PC-9 (cell line): ENCODE measurements at places on chromosomes 16 and 17. TPM values are rescaled to one million over a fixed set of nuclear protein-coding genes. Genes with fewer than 3 reads are reported as not detected.
A peak's percentile ranks its signal among the peaks of the same experiment; 100 is the strongest.

Gene ARL4D
- 8.8 and 11.6 TPM in 2 replicates for total RNA-seq

Gene ENGASE
- 15.7 and 19.5 TPM in 2 replicates for total RNA-seq

Gene TMC5
- total RNA-seq: 22.1 and 52.5 TPM in 2 replicates

Gene CA7
- not detected in 2 replicates for total RNA-seq

Gene SLC52A1
- 0.28 and 0.48 TPM in 2 replicates for total RNA-seq

Gene ANKRD40CL
- total RNA-seq: not detected in 2 replicates

Gene TMEM106A
- total RNA-seq: 8.3 and 8.6 TPM in 2 replicates

- DNase-seq: no peak
Observed at GRCh38 chr17:61955619-61956018, 27.8 kb upstream of the INTS2 start.

GRCh38 chr16:57743458-57743857, 7.9 kb downstream of the KATNB1 start:
- DNase-seq: no peak

- DNase-seq: no peak
Observed at GRCh38 chr17:12917399-12917798, 100.4 kb downstream of the ELAC2 start.

- DNase-seq: no peak
Observed at GRCh38 chr17:64085650-64086005, 44.3 kb downstream of the ERN1 start.

- DNase-seq: no peak
Observed at GRCh38 chr17:55437159-55437605, 15.5 kb upstream of the MMD start.

DNA sequence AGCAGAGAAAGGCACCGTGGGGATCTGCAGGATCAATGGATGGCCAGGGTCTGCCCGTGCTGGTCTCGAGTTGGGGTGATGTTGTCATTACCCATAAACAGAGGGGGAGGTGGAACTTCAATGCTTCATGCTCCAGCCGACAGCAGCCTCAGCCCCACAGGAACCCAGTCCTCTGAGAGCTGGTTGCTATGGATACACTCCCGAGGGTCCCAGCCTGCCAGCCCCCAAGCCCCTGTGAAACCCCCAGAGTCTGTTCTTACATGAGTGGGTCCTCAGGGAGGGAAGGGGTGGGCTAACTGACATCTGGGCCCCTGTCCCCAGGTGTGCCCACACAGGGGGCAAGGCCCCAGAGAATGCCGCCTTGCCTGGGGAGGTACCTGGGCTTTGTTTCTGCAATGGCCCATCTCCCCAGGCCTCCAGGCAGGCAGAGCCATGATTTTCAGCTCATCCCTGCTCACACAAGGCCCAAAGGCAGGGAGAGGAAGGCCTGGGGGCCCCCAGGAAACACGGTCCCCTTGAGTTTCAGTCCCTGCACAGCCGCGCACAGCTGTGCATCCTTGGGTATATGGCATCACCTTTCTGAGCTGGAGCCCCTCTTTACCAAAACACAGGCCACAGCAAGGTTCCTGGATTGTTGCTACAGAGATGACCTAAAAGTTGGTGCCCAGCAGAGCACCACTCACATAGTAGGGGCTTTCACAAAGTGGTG, 223.7 kb downstream of the ZNF423 start:
- DNase-seq: no peak

GRCh38 chr16:50372611-50373344, 4.0 kb upstream of the BRD7 start:
- no peak for DNase-seq

- no peak for DNase-seq
Observed at GRCh38 chr16:457732-458400, 32.4 kb downstream of the RAB11FIP3 start.

DNA sequence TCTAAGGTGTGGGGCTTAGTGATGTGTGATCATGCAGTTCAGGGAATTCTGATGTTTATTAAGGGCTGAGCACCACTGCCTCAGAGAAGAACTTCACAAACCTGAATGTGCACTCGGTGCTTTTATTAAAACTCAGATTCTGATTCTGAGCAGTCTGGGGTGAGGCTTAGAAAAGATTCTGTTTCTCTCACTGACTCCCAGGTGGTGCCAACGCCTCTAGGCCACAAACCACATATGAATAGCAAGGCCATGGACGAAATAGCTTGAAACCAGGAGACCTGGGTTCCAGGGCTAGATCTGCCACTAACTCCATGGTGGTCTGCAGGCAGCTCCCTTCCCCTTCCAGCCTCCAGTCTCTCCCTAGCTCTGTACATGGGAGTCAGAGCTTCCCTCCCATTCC, 169.1 kb downstream of the HS3ST3B1 start:
- DNase-seq: no peak

DNA sequence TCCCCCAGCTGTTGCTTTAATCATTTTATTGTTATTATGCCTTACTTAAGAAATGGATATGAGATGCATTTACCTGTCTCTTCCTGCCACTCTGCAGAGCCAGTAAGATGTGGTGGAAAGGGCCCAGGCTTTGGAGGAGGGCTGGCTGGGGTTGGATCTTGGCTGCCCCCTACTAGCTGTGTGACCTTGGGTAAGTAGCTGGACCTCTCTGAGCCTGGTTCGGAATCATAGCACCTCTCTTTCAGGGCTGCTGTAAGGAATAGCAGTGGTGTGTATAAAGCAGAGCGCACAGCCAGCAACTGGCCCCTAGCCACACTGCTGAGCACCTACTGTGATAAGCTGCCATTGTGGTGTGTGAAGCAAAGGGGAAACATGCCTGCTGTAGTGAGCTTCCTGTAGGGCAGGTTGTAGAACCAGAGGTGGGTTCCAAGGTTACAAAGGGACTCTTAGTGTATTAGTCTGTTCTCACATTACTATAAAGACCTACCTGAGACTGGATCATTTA, 23.9 kb downstream of the MAPT start:
- no peak for DNase-seq

DNA sequence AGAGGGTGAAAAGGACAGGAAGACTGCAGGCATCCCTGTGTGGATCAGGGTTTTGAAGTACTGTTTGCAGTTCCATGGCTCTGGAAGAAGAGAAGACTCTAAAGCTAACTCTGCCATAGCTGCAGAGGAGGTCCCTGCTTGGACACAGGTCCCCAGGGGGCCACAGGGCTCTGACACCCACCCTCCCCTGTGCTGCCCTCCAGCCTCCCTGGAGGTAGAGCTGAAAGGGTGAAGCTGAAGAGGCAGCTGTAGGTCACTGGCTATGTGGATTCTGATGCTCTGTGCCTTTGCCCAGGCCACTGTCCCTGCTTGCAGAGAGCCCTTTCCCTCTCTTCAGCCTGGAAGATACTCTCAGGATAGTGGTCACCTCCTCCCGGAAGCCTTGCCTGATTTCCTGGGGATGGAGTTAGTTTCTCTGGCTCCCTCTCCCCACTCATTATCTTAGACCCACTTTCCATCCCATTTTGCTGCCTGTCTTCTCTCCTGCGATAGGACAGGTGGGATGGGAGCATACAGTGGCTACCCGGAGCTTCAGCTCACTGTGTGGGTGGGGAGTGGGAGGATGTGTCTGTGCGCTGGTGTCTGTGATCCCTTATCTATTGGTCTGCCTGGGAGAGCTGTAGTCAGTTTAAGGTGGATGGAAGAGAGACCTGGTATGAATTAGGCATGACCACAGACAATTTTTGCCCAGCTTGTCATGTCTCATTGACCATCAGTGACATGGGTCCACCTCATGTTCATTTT, 89.8 kb upstream of the TMEM97 start:
- no peak for DNase-seq

DNA sequence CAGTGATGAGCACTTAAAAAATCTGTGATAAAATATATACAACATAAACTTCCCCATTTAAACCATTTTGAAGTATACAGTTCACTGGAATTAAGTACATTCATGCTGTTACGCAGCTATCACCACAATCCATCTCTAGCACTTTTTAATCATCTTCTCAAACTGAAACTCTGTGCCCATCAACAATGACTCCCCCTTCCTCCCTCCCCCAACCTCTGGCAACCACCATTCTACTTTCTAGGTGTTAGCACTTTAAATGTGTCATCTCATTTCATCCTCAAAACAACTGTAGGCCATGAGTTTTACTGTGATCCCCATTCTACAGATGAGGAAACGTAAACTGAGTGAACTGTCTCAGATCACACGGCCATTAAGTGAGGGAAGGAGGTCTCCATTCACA, 13.8 kb upstream of the TMEM98 start:
- DNase-seq: no peak

DNA sequence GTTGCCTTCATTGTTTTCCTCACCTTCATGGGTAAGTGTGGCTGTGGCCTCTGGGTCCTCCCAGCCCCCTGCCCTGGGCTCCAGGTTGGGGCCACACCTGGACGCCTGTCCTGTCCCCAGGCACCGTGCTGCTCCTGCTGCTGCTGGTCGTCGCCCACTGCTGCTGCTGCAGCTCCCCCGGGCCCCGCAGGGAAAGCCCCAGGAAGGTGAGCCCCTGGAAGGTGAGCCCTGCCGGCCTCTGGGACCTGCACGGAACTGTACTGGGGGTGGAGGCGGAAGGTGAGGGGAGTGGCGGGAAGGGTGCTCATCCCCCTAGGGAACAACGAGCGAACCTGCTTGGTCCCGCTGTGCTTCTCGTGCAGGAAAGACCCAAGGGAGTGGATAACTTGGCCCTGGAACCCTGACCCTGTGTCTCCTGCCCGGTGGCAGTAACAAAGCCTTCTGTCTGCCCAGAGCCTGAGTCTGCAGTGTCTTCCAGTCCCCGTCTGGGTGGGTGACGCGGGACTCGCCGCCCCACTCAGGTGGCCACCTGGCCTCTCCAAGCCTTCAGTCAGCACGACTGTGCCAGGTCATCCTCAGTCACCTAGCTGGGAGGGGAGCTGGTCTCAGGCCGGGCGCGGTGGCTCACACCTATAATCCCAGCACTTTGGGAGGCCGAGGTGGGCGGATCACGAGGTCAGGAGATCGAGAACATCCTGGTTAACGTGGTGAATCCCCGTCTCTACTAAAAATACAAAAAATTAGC, 831 bp downstream of the SMIM22 start:
- DNase-seq: no peak

GRCh38 chr17:16491703-16492612, at the start of gene LRRC75A:
TSS of gene LRRC75A (minus strand) at chr17:16492193. CDS start at chr17:16491990, 203 bp downstream.
- no peak for DNase-seq

DNA sequence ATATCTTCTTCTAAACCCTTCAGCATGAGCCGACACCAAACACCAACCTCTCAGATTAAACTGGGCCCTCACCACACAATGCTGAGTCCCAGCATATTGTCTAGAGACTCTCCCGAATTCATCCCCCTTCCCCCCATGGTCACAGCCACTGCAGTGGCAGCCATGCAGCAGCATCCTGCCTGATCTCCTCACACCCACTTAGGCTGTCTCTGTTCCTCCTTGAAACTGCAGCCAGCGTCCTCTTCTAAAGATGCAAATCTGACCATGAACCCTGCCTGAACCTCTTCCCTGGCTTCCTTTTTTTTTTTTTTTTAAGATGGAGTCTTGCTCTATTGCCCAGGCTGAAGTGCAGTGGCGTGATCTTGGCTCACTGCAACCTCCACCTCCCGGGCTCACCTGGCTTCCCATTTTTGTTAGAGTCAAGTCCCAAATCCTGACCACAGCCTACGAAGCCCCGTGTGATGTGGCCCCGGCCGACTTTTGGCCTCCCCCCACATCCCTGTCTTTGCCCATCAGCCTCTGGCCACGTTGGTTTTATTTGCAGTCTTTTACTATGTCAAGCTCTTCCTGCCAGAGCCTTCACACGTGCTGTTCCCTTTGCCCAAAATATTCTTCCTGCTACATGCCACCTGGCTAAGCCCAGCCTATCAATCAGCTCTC, 2.8 kb downstream of the FA2H start:
- DNase-seq: no peak

GRCh38 chr17:46777943-46778915, 40.3 kb downstream of the WNT3 start:
- DNase-seq: no peak

- DNase-seq: no peak
Observed at GRCh38 chr17:67272312-67273047, 27.5 kb upstream of the HELZ start.

DNA sequence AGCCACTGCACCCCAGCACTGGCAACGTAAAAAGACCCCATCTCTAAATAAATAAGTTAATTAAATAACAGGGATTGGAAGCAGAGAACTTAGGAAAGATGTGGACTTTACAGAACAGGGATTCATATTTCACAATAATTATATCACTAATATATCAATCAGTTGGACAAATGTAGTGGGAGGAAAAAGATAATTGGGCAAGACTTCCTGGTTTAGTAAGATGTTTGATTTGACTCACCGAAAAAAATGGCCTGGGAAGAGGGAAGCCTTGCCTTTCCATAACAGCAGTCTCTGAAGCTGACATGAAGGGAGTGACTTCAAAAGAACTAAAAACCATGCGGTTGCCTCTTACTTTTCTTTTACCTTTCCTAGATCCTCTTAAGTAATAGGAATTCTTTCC, 15.2 kb upstream of the C17orf78 start:
- peak; percentile 85 for DNase-seq

DNA sequence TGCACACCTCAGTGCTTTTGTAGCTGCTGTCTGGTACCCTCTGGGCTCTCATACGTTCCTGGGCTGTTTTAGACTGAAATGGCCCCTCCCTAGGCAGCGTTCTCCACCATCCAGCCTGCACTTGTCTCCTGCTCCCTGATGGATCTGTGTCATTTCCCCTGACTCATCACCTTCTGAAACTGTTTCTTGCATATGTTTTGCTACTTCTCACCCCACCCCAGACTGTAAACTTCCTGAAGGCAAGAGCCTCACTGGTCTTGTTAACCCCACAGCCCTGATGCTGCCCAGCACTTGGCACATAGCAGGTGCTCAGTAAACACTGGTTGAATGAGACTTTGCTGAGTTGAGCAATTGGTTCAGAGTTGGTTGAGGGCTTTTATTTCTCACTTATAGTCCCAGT, 78.7 kb downstream of the CRISPLD2 start:
- no peak for DNase-seq

DNA sequence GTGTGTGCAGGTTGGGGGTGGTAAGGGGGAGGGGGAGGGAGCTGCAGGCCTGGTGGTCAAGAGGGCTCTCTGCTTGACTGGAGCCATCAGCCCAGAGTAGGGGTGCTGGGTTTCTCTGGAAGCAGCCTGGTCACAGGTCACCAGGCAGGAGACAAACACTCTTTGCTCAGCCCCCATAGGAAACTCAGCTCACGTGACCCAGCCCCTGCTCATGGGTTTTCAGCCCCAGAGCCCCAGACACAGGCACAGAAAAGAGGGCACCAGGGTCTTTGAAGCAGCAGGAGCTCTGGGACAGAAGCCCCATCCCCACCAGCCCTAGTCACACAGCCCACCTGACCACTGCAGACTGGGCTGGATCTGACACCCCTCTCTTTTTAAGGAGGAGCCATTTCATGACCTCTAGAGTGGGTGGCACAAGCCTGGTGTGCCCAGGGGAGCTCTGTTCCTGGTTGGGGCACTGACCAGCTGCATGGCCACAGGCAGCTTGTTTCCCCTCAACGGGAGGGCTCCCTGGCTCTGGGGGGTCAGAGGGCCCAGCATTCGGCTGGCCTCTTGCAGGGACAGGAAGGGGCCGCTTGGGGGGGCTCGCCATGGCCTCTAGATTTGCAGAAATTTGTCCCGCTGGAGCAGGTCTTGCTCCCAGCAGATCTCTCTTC, 13.8 kb upstream of the CD79B start:
- no peak for DNase-seq

- no peak for DNase-seq
Observed at GRCh38 chr16:31356566-31357323, 1.8 kb downstream of the ITGAX start.

- no peak for DNase-seq
Observed at GRCh38 chr16:73432850-73433730, 385.2 kb upstream of the ZFHX3 start.
